ENCODE measurements at places on chromosomes 2 and 18.
A peak's percentile ranks its signal among the peaks of the same experiment; 100 is the strongest.

- no peak for DNase-seq
These were observed 32.3 kb downstream of the RALBP1 start for GRCh38 chr18:9507565-9508088.

DNA sequence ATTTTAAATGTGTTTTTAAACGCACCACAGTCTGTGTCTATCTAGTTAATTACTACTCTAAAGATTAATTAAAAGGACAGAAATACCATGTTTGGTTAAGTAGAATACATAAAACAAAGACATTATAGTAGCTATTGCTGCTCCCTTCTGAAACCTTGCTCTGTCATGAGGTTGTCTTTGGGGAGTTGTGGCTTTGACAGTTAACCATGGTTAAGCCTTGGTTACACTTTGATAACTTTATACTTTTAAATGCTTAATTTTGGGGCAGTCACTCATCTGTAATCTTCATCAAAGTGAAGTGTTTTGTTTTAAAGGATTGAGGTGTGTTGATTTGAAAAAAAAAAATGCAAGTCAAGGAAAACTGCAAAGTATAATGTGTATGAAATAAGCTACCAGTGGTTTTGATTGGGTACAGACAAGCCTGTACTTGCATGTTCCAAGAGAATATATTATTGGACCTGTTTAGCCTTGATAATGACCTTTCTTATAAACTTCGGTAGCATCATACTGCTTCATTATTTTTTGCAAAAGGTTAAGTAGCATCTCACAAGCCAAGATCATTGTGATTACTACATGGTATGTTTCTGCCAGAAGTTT is 29.8 kb upstream of the TBR1 start:
- DNase-seq, result no peak

DNA sequence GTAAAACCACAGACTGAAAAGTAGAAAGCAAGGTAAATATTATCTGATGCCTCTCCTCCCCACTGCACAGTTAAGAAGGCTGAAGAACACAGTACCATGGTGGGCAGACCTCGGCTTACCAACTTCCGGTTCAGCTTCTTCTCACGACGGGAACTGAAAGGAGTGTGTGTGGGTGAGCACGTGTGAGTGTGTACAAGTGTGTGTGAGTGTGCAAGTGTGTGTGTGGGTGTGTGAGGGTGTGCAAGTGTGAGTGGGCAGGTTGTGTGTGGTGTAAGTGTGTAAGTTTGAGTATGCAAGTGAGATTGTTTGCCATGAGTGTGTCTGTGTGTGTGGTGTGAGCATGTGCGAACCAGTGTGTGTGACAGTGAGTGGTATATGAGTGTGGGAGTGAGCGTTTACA is 103.5 kb downstream of the ADD2 start:
- DNase-seq, result no peak

DNA sequence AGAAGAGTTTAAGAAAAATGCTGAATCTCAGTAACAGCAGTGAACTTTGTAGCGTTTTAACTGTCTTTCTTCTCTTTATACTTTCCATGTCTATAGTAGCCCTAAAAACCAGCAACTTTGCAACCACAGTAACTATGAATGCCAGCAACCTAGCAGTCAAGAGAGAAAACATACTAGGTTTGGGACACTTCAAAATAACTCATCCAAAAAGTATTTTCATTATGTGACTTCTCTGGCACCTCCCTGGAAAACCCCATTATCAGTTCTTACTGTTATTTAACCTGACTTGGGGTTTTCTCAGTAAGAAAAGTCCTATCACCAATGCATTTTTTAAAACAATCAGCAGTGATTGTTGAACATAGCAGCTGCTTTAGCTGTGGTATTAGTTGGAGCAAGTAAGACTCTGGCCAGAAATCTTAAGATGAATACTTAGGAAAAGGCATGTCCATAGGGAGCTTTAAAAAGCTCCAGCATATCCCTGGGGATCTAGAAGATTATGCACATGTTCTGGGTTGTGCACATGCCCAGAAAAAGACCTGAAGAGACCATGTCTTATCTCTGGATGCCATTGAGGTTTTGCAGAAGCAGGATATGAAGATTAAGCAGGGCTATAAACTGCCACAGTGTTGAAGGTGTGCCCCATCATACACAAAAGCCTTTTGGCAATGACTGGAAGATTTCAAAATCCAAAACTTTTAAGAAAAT is 411.3 kb downstream of the CMPK2 start:
- no peak for DNase-seq

DNA sequence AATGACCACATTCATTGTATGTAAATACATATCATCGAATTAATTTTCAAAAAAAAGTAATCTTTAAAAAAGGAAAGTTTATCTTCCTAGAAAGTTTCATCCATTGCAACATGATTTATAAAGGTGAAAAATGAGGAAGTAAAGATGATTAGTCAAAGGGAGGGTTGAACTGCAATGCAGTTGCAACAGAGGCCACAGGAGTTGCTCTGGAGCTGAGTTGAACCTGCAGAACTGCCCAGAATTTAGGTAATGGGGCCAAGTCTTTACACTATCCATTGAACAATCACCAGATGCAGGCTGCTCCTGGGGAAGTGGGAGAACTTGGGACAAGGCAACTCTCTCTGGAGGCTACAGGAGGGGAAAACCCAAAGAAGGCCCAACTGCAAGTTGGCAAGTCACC is 390.7 kb downstream of the METTL4 start:
- no peak for DNase-seq

DNA sequence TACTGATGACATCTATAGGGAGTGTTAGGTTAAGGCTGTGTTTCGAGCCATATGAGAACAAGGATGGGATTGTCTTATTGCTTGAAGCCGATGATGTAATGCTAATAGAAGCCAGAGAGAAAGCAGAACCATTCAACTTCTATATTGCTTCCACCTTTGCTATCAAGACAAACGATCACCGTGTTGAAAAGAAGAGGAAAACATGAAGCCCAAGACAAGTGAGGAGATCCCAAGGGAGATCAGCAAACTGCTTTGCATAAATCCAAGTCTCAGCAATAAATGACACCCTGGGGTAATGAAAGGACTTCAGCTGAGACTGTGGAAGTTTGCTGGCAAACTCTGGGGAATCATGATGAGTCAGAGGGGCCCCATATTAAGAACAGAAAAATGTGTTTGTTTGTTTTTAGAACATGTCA is 206.2 kb downstream of the NCKAP5 start:
- peak; percentile 81 for DNase-seq

- no peak for DNase-seq
These were observed 1.4 kb downstream of the LBH start for GRCh38 chr2:30232801-30233130.

GRCh38 chr2:42516418-42516901 is 22.7 kb upstream of the KCNG3 start:
- no peak for DNase-seq

DNA sequence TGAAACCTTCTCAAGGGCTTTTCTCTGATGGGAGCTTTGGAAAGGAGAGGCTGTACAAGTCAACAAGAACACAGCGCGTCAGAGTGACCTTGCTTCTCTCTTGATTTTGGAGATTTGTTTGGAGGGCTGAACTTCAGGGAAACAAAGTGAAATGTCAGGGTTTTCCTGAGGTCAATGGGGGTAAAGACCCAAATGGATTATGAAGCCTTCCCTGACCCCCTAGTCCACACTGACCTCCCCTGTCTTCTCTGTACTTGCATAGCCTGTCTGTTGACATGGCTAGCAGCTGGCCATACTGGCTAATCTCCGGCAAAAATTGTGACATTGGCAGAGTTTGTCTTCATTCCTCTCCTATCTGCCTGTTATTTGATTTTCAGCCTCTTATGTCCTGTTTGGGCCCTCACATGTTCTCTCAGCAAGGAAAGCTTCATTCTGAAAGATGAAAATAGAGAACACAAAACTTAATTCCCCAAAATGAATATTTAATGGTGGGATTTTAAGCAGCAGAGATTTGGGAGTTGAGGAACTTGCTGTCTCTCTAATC is 149.3 kb upstream of the HAAO start:
- no peak for DNase-seq

Data from ELR (cell line).